H4 (cell line): ENCODE measurements at places on chromosomes 12 and 14. TPM values are rescaled to one million over a fixed set of nuclear protein-coding genes. Genes with fewer than 3 reads are reported as not detected.

- DNase-seq: no peak
Measured at GRCh38 chr12:110361216-110361615, 42.3 kb downstream of the ANAPC7 start.

- no peak for DNase-seq
Measured at GRCh38 chr14:78746086-78746595, 576.0 kb downstream of the NRXN3 start.

GPRC5D gene
- total RNA-seq: not detected in 2 replicates

TEX22 gene
- 0.04 TPM in 1 of 2 replicates, not detected in the other for total RNA-seq

ST8SIA1 gene
- 8.9 TPM in 2 replicates for total RNA-seq

- no peak for DNase-seq
Measured at GRCh38 chr14:93741556-93742230, 46.6 kb downstream of the PRIMA1 start.

DNA sequence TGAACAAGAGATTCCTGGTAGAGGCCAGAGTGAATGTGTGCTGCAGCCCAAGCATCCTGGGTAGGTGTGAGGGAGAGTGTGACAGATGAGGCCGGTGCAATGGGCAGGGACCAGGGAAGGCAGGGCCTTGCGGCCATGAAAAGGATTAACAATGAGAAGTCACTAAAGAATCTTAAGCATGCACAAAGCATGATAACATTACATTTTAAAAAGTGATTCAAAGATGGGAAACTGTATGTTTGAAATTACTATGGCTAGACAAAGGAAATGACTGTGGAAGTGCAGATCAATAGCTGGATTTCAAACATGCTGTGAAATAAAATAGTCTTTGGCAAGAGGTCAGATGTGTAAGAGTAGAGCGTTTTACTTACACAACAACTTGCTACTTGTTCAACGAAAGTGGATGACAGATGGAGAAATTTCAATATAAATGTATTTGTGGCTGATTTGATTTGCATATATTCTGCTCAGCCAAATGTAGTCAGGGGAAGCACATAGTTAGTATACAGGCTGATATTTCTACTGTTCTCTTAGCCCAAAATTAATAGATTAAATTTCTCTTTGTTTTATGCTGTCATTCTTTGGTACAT lies 175.5 kb downstream of the CCDC59 start:
- no peak for DNase-seq

- DNase-seq: no peak
Measured at GRCh38 chr14:85461432-85462133, 68.4 kb upstream of the FLRT2 start.

PEBP1 gene
- total RNA-seq: 150 and 167 TPM in 2 replicates

DNA sequence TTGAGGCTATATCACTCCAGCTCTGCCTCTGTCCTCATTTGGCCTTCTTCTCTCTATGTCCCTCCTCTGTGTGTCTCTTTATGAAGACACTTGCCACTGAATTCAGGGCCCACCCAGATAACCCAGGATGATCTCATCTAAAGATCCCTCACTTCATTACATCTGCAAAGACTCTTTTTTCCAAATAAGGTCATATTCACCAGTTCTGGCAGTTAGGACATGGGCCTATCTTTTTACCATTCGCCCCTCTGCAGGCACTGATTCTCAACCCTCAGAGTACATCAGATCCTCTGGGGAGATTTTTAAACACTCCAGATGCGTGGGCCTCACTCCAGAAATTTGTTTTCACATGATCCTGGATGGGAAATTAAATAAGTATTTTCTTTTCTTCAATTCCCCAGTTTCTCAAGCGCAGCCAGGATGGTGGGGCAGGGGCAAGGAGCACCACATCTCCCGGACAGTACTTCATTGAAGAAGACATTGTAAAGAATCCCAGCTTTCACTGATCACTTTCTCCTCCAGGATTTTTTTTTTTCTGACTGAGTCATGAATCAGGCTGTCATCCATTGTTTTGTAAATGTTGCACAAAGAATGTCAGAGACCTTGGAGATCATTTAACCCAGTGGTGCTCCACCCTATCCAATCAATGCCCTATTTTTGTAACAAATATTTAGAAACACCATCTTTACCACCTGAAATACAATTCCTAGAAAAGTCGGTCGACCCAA lies 27.4 kb downstream of the CRACR2A start:
- DNase-seq: no peak

DNA sequence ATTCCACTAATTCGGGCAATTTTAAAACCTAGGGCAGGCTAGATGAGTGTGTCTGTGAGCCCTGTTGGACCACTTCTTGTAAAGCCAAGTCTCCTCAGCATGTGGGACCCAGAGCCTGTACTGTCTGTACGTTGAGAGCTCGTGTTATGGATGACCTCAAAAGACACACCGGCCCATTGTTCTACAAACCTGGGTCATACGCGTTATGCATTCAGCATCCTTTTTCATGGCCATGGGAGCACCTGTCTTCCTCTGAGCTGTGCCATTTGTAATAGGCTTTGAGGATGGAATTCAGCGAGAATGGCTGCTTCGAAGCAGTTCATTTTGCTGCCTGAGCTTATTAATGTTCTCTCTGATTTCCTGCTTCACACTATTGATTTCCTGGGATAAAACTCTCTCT lies 15.0 kb downstream of the WSCD2 start:
- DNase-seq: no peak

RAD9B gene
- total RNA-seq: 0.21 and 0.53 TPM in 2 replicates

RNASE7 gene
- total RNA-seq: not detected in 2 replicates

GRCh38 chr12:19185262-19185929 lies 55.9 kb downstream of the PLEKHA5 start:
- no peak for DNase-seq

- DNase-seq: no peak
Measured at GRCh38 chr12:125852679-125853078, 787.4 kb downstream of the AACS start.

GALNT9 gene
- 1.2 and 1.7 TPM in 2 replicates for total RNA-seq

GRCh38 chr12:105705765-105706164 lies 375.3 kb downstream of the C12orf75 start:
- peak; percentile 58 for DNase-seq
